CD8-positive, alpha-beta T cell (primary cell): ENCODE measurements at places on chromosomes 2 and 18.

DNA sequence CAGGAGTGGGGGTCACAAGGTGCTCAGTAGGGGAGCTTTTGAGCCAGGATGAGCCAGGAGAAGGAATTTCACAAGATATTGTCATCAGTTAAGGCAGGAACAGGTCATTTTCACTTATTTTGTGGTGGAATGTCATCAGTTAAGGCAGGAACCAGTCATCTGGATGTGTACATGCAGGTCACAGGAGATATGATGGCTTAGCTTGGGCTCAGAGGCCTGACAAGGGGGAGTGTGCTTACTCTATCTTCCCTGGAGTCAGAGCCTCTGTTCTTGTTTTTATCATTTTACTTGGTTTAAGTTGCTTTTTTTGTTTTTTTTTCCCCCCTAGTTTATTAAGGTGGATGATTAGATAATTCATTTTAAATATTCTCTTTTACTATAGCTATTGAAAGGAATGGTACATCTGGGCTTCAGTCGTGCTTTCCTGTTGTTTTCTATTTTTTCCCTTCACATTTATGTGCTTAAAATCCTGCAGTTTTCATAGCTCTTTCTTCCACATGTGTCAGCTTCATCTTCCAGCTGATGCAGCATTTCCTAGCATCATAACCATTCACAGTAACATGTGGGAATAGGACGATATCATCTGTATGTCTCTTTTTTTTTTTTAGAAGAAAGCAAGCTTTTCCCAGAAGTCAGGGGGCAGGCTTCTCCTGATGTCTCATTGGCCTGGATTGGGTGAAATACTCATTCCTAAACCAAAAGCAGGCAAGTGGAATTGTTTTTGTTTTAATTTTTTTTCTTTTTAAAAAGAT, 15.4 kb downstream of the ZNF396 start:
- DNase-seq: no peak

GRCh38 chr18:10481831-10482230, 27.4 kb downstream of the APCDD1 start:
- DNase-seq: no peak

DNA sequence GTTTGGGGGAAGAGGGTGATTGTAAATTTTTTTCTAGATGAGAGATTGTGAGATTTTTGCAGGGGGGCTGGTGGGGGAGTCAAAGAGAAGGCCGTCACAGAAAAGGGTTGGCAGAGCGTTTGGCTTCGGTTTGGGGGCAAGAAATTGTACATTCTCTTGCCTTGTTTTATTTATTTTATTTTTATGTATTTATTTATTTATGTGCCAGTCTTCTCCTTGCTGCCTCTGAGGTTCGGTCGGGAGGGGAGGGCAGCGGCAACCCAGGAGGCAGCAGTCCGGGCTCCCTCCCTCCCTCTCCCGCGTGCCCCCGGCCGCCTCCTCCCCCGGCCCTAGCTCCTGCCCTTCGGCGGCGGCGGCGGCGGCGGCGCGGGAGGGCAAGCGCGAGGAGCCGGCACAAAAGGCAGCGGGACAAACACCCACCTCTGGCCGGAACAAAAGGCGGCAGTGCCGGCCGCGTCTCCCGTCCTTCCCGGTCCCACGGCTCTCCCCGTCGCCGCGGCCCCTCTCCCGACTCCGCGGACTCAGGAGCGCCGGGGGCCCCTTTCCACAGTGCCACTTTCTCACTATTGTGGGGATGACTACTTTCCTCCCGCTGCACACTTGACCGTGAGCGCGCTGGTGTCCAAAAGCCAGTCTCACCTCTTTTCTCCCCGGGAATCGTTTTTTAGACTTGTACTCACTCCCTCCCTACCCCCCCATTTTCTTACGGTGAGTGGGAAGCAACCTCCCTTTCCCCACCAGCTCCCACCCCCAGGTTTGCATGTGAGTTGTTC, 1.2 kb downstream of the BCL11A start:
- no peak for DNase-seq

- no peak for DNase-seq
These were observed 225.5 kb downstream of the TGIF1 start for GRCh38 chr18:3675446-3675845.

GRCh38 chr2:129888896-129889295, 90.6 kb upstream of the RAB6C start:
- DNase-seq: no peak

DNA sequence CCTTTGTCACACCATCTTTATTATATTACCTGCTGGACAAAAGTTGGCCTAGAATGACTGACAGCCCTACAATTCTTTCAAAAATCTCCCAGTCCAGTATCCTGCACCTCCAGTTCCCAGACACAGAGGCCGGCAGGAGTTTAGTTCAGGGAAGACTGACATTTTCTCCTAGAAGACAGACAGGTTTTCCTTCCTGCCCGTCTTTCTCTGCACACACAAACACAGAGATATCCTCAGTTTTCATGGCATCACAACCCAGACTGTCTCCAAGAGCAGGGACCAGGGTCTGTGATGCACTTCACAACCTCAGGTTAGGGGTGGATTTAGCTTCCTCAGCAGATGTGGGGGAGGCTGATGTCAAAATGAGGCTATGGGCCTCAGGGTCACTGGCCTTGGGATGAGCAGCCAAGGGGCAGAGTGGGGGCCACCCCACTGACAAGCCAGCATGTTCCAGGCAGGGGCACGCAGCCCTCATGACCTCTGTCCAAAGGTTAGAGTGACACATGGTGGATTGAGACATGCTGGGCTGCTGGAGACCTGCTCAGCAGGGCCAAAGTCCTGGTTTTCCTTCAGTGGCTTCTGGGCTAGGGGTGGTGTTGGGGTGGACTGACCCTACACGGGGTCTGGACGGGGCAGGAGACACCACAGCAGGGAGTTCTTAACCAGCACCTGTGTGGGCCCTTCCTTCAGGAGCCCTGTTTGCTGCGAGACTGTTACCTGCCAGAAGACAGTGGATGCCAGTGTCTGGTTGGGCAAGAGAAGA, 70.5 kb downstream of the SFXN5 start:
- no peak for DNase-seq

GRCh38 chr2:17849275-17849674, 29.2 kb upstream of the KCNS3 start:
- DNase-seq: no peak

DNA sequence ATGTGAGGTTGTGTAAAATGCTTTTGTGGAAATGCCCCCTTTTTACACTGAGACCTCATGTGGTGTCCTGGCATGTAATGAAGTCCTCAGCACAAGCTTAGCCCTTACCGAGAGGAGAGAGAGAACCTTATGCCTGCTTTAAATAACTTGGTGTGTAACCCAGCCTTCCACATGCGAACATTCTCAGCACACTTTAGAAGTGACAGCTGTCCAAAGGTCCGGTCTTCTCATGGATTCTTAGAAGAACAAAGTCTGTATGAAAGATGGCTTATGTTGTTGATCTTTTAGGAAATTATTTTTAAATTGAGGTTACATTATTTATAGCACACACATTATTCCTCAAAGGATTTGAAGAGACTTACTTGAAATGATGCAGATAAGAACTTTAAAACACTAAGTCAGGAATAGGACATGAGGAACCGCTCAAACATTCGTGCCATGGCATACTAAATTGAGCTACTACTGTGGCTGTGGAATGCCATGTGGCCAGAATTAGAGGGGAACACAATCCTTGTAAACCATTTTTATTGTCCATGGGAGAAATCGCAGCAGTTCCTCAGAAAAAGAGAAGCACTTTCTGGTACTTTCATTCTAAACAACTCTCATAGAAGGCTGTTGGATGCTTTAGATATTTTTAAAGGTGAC, 79.6 kb downstream of the WDSUB1 start:
- DNase-seq: no peak

DNA sequence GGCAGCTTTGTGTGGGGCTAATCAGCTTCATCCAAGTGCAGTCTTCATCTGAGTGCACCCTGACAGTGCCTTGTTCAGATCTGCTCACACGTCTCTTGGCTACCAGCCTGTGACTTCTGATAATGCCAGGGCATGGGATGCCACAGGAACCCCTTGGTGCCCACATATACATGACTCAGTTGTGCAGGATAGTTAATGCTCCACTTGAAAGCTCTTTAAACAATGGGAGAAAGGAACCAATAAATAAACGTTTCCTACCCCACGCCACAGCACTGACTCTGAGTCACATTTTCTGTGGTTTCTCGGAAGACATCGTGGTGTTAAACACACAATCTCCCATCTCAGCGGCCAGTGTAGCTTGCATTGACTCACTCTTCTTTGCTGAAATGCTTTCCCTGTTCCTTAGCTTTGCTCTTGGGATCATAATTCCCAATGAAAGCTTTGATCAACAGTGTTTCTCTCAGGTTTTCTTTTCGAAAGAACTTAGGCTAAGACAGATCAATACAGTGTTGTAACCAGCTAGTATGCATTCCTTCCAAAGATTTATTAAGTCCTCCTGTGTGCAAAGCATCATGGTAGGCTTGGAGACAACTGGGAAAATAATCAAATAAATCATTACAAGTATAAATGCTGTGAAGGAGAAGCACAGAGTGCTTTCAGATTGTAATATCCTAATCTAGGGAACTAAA, 142.0 kb downstream of the COPS8 start:
- no peak for DNase-seq

DNA sequence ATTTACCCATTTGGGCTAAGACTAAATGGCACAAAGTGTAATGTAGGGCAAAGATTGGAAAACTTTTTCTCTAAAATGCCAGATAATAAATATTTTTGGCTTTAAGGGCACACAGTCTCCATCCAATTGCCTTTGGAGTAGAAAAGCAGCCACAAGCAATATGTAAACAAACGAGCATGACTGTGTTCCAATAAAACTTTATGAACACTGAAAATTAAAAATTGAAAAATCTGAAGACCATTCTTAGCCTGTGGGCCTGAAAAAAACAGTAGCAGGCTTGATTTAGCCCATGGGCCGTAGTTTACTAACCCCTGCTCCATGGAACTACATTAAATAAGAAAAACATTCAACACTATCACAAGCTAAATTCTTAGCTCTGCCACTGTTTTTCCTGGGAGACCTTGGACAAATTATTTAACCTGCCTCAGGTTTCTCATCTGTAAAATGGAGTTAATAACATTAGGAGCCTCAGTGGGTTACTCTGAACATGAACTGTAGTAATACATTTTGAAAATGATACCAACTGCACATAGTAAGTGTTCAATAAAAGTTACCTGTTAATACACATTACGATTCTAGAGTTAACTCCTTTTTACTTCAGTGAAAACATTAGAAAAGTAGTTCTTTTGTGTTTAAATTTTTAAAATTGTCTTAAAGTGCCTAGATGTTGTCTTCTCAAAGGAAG, 1.3 kb downstream of the IFIH1 start:
- no peak for DNase-seq

DNA sequence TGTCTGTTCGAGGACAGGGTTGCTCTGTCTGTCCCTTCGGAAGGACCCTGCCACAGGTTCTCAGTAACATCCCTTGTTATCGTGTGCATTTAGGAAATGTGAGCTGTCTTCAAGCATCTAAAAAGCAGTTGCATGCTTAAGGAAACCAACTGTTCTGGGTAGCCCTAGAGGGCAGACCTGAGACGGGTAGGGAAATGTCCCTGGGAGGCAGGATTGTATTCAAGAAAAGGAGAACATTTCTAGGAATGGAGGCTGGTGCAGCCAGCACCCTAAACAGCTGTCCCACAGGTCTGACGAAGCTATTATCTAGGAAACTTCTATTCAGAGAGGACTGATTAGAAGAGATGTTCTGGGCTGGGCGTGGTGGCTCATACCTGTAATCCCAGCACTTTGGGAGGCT, 414.2 kb downstream of the NBAS start:
- no peak for DNase-seq

GRCh38 chr2:135124924-135125886, 73.1 kb downstream of the RAB3GAP1 start:
- no peak for DNase-seq

DNA sequence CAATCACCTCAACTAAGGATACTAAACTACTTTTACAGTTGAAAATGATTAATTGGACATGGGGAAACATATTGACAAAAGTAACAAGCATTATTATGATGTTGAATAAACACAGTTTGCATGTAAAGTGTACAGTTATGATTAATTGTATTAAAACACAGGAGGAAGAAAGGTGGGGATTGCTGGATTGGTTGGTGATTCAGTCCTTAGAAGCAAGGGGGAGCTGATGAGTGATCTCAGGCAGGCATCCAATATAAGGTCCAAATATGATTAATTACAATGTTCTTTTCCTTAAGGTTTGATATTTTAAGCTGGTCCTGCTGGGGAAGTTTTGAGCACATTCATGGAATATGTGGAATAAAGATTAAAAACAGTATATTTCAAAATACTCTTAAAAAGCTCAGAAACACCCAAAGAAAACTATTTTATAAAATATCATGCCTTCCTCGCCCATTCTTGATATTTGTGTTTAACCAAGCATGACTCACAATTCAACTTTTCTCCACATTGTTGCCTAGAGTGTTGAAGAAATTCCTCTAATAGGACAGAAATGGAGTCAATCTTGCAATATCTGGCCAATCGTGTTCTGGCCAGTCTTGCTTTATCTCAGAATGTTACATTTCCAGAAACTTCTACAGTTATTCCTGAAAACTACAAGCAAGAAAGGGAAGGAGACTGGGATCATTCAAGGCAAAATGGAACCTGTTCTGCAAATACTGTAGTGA, 268.2 kb downstream of the RPIA start:
- DNase-seq: no peak

DNA sequence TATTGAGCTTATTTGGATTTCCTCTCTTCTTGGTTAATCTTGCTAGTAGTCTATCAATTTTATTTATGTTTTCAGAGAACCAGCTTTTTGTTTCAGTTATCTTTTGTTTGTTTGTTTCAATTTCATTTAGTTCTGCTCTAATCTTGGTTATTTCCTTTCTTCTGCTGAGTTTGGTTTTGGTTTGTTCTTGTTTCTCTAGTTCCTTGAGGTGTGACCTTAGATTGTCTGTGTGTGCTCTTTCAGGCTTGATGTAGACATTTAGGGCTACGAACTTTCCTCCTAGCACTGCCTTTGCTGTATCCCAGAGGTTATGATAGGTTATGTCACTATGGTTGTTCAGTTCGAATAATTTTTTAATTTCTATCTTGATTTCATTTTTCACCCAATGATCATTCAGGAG, 141.6 kb downstream of the ZNF236 start:
- DNase-seq: no peak

- no peak for DNase-seq
These were observed 737 bp upstream of the RNF181 start for GRCh38 chr2:85594715-85595300.

- no peak for DNase-seq
These were observed 34.9 kb downstream of the DNMT3A start for GRCh38 chr2:25306777-25307368.

- DNase-seq: no peak
These were observed 26.6 kb downstream of the GULP1 start for GRCh38 chr2:188318161-188318749.
